T-cell (primary cell): ENCODE measurements at places on chromosomes 2 and 18.
A peak's percentile ranks its signal among the peaks of the same experiment; 100 is the strongest.

GRCh38 chr2:238242731-238243495, 3.1 kb upstream of the HES6 start:
- peaks cover 3% of the 10 kb centered on the region for H3K27me3 ChIP-seq
- H3K36me3 ChIP-seq: peaks cover 4% of the 10 kb centered on the region
- H3K4me3 ChIP-seq: no peak overlapping the region
- DNase-seq: no peak

DNA sequence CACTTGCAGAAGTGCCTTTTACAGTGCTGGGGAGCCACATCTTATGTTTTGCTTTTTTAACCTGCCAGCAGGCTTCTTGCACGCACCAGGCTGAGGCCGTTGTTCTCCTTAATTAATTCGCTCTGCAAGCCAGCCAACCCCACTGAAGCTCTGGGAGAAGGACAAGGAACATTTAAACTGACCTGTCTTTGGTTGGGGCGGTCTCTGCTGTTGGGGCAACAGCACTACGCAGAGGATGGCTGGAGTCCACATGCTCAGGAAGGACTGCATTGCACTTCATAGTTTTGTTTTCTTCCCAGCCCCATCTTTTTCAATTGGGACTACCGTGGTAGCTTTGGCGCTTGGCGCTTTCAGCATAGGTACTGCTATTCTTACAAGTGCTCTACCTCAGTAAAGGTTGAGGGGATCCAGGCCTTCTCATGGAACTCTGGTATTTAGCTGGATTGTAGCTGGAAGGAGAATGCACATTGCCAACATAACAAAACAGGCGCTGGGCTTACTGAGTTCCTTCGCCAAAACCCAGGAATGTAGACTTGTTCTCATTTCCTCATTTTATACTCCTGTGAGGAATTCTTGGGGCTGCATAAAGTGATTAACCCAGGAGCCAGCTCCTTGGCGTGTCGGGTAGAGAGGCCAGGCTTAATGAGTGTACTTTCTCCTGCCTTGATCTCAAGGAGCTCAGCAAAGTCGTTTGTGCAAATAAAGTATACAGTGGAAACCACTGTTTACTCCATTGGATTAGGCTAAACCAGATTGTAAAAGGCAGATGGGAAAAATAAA, 146.2 kb downstream of the PRKCE start:
- no peak for DNase-seq
- no peak overlapping the region for H3K27ac ChIP-seq
- no peak overlapping the region for H3K4me3 ChIP-seq
- no peaks in the 10 kb centered on the region for H3K36me3 ChIP-seq

- no peaks in the 10 kb centered on the region for H3K4me1 ChIP-seq
- no peak overlapping the region for H3K4me3 ChIP-seq
Measured at GRCh38 chr2:53865264-53865663, 5.5 kb upstream of the GPR75 start.

DNA sequence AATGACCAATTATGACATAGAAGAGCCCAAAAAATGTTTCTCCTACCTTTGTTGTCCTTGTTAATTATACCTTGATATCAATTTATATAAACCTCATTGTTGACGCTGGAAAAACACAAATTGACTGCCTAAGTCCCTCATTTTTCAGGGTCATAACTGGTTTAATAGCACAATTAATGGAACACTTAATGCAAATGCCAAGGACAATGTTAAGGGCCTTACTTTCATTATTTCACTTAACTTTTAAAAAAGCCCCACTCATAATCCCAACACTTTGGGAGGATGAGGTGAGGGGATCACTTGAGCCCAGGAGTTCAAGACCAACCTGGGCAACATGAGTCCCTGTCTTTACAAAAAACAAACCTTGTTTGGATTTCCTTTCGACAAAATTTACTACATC, 3.5 kb upstream of the STPG4 start:
- H3K27ac ChIP-seq: no peak overlapping the region
- no peak overlapping the region for H3K4me3 ChIP-seq
- no peak for DNase-seq
- no peaks in the 10 kb centered on the region for H3K36me3 ChIP-seq
- peaks cover 6% of the 10 kb centered on the region for H3K4me1 ChIP-seq

DNA sequence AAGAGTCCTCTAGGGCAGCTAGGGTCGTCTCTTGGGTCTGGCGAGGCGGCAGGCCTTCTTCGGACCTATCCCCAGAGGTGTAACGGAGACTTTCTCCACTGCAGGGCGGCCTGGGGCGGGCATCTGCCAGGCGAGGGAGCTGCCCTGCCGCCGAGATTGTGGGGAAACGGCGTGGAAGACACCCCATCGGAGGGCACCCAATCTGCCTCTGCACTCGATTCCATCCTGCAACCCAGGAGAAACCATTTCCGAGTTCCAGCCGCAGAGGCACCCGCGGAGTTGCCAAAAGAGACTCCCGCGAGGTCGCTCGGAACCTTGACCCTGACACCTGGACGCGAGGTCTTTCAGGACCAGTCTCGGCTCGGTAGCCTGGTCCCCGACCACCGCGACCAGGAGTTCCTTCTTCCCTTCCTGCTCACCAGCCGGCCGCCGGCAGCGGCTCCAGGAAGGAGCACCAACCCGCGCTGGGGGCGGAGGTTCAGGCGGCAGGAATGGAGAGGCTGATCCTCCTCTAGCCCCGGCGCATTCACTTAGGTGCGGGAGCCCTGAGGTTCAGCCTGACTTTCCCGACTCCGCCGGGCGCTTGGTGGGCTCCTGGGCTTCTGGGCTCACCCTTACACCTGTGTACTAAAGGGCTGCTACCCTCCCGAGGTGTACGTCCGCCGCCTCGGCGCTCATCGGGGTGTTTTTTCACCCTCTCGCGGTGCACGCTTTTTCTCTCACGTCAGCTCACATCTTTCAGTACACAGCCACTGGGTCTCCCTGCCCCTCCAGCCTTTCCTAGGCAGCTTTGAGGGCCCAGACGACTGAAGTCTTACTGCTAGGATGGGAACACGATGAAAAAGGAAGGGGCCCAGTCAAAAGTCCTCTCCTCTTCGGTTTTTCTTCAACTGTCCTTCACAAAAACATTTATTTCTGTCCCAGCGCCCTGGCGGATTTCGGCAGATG, 8.1 kb downstream of the SIX2 start:
- peak overlapping the region; percentile 35 for H3K4me3 ChIP-seq
- H3K27ac ChIP-seq: no peak overlapping the region
- peaks cover 71% of the 10 kb centered on the region for H3K27me3 ChIP-seq
- H3K36me3 ChIP-seq: no peaks in the 10 kb centered on the region
- DNase-seq: no peak

- peak overlapping the region; percentile 12 for H3K4me3 ChIP-seq
- peaks cover 37% of the 10 kb centered on the region for H3K4me1 ChIP-seq
Measured at GRCh38 chr2:109331896-109332848, 203.2 kb downstream of the SH3RF3 start.

DNA sequence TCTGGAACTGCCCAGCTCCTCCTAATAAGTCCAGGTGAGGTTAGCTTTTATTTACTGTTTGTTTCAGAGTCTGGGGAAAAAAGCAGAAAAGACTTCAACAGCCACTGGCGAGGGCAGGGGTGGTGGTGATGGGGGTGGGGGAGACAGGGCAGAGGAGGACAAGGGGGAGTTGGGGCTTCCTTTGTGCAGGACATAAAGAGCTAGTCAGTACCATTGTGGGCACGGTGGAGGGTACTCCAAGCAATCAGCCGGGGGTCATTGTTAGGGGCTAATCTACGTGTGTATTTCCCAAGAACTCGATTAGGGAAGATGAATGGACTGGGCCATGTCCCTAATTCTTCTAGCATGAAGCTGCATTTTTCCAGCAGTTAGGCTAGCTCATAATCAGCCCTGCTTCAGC, 2.8 kb upstream of the RAX start:
- no peak for DNase-seq
- H3K36me3 ChIP-seq: no peaks in the 10 kb centered on the region
- no peaks in the 10 kb centered on the region for H3K4me1 ChIP-seq
- H3K4me3 ChIP-seq: no peak overlapping the region
- peaks cover 22% of the 10 kb centered on the region for H3K27me3 ChIP-seq

- DNase-seq: no peak
- no peak overlapping the region for H3K4me3 ChIP-seq
- H3K27me3 ChIP-seq: no peaks in the 10 kb centered on the region
Measured at GRCh38 chr2:108635630-108636354, 83.5 kb upstream of the RANBP2 start.

DNA sequence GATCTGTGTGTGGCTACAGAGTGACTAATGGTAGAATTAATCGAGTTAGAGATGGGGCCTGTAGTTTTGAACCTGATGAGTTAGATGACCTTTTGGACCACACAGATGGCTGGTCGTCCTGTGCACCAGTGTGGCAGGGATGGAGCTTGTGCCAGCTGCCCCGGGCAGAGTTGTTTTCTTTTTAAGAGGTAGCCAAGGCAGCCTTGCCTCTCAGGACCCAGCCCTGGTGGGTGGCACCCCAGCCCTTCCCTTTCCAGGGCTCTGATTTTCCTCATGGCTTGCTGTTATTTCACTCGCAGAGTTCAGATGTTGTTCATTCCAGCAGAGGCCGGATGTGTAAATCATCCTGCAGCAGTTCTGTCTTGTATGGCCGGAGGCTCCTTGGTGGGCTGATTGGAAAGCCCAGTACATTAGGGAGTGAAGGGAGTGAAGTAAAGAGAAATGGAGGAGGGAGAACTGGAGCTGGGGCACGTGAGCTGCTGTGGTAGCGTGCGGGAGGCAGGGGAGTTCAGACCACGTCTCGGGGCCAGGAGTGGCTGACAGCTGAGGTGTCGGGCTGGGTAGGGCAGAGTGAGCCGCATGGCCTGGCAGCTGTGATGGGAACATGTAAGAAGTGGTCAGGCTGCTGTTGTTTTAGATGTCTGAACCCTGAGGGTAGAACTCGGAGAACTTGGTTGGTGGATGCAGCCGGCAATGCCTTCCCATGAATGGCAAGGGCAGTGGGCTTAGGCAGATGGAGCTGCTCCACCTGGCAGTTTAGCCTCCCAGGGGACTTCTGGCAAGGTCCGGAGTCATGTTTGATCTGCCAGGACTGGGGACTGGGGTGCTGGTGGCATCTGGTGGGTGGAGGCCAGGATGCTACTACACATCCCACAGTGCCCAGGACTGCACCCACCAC, 28.8 kb downstream of the ASAP2 start:
- H3K27ac ChIP-seq: no peak overlapping the region
- H3K4me1 ChIP-seq: no peaks in the 10 kb centered on the region
- no peak for DNase-seq
- no peaks in the 10 kb centered on the region for H3K36me3 ChIP-seq
- no peak overlapping the region for H3K4me3 ChIP-seq

GRCh38 chr2:238187618-238188548, 15.6 kb downstream of the ILKAP start:
- H3K27ac ChIP-seq: no peak overlapping the region
- peaks cover 11% of the 10 kb centered on the region for H3K4me1 ChIP-seq
- no peaks in the 10 kb centered on the region for H3K27me3 ChIP-seq
- H3K36me3 ChIP-seq: peaks cover 25% of the 10 kb centered on the region

DNA sequence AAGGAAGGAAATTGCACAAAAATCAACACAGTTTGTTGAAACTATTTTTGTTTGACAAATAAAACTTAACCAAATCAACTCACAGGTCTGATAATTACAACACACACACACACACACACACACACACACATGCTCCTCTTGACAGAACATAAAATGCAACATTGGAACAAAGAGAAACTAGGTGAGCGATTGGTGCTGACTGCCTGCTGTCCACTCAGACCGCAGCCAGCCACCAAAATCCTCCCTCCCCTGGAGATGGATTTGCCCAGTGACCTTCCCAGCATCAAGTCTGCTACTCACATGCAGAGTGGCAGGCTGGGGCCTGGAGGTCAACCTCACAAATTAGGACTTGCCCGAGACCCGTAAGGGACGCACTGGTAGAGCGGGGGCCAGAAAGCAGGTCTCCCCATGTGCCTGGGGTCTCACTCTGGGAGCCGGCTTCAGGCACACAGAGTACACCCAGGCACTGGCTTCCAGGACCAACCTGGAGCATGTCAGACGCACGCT, 61.4 kb downstream of the DIPK1C start:
- no peak for DNase-seq
- no peak overlapping the region for H3K4me3 ChIP-seq
- peaks cover 4% of the 10 kb centered on the region for H3K4me1 ChIP-seq
- H3K27ac ChIP-seq: no peak overlapping the region

DNA sequence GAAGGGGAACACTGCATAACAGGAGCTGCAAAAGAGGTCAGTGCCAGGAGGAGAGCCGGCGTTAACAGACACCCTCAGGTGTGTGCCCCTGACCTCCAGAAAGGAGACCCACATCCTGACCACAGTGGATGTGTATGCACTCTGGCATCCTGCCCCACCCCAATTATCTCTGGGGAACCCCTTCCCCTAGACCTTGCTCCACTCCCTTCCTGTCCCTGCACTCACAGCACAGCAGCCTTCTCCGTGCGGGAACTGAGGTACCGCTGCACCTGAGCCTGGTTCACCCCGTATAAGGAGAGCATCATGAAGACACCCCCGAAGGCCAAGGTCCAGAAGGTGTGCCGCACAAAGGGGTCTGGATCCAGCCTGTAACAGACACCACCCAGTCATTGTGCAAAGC, 7.3 kb upstream of the ATRAID start:
- no peak overlapping the region for H3K27ac ChIP-seq
- H3K36me3 ChIP-seq: peaks cover 12% of the 10 kb centered on the region
- H3K4me1 ChIP-seq: no peaks in the 10 kb centered on the region
- H3K4me3 ChIP-seq: no peak overlapping the region
- DNase-seq: no peak

DNA sequence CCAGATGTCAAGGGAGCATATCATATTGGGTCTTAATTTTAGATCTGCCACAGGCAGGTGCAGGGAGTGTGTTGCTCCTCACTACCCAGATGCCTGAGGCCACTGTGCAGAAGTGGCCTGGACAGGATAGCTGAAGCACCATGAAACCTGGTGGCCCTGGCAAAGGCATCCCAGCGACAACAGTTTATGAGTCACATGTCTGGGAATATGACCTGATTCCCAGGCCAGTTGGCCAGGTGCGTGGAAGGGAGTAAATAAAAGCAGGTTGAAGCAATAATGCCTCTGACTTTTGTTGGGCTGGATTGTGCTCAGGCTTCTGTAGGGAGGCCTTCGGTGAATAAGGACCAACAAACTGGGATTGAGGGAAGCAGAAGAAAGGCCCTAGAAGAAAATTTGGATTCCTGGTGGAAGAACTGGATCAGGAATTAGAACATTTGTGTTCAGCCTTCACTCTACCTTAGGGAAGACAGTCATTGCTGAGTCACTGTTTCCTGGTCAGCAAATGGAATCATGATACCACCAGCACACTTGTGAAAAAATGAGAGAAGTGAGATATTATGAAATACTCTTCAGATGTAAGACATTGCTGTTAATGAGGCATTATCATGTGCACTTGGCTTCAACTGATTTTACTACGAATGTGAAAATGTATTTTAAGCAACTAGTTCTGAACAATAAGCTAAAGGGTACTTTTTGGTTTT, 78.4 kb upstream of the ZNF516 start:
- DNase-seq: no peak
- H3K4me3 ChIP-seq: no peak overlapping the region
- no peak overlapping the region for H3K27ac ChIP-seq
- H3K36me3 ChIP-seq: no peaks in the 10 kb centered on the region
- no peaks in the 10 kb centered on the region for H3K4me1 ChIP-seq

- no peaks in the 10 kb centered on the region for H3K27me3 ChIP-seq
- no peak for DNase-seq
- no peak overlapping the region for H3K27ac ChIP-seq
- H3K4me1 ChIP-seq: peaks cover 7% of the 10 kb centered on the region
- H3K4me3 ChIP-seq: no peak overlapping the region
- H3K36me3 ChIP-seq: peaks cover 50% of the 10 kb centered on the region
Measured at GRCh38 chr2:240132651-240132980, 3.5 kb downstream of the COPS9 start.

- no peaks in the 10 kb centered on the region for H3K36me3 ChIP-seq
- no peaks in the 10 kb centered on the region for H3K27me3 ChIP-seq
- H3K27ac ChIP-seq: no peak overlapping the region
- H3K4me1 ChIP-seq: peaks cover 7% of the 10 kb centered on the region
- H3K4me3 ChIP-seq: no peak overlapping the region
Measured at GRCh38 chr2:172231508-172231907, 128.8 kb upstream of the DLX2 start.
